ENCODE measurements at places on chromosomes 16 and 17.
A peak's percentile ranks its signal among the peaks of the same experiment; 100 is the strongest.

- DNase-seq = no peak
Observed at GRCh38 chr16:88768071-88768783, 16.8 kb downstream of the PIEZO1 start.

GRCh38 chr16:53958341-53958880 is 254.5 kb downstream of the FTO start:
- DNase-seq = no peak

- no peak for DNase-seq
Observed at GRCh38 chr16:46573008-46573833, 48.0 kb downstream of the SHCBP1 start.

GRCh38 chr17:6366221-6366666 is 68.7 kb downstream of the AIPL1 start:
- no peak for DNase-seq

DNA sequence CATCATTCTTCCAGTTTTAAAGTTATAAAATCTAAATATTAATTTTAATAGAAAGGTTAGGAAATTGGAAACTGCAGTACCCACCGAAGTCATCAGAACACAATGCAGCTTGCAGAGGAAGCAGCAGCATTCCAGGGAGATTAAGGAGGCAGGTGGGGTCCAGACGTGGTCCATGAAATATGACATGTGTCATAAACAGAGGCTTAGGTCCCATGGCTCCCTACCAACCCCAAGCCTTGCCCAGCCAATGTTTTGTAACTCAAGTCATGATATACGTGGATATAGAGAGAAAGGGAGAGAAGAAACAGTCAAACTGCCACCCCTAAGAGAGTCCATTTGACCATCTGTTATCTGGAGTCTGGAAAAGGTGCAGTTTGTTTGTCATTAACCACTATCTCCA is 670.0 kb downstream of the TOX3 start:
- DNase-seq = no peak

- peak; percentile 85 for DNase-seq
Observed at GRCh38 chr17:3913531-3914311, 2.5 kb downstream of the P2RX1 start.
